ENCODE measurements at places on chromosomes 4 and X. TPM values are rescaled to one million over a fixed set of nuclear protein-coding genes. Genes with fewer than 3 reads are reported as not detected.

GRCh38 chrX:55767100-55767499, 49.6 kb downstream of the RRAGB start:
- DNase-seq = no peak

- DNase-seq = no peak
Observed at GRCh38 chr4:40375620-40376019, 40.5 kb downstream of the CHRNA9 start.

Gene CDKN2AIP
- 46.6 TPM for total RNA-seq

- DNase-seq = no peak
Observed at GRCh38 chr4:181007751-181008150, 1235.5 kb upstream of the TENM3 start.

DNA sequence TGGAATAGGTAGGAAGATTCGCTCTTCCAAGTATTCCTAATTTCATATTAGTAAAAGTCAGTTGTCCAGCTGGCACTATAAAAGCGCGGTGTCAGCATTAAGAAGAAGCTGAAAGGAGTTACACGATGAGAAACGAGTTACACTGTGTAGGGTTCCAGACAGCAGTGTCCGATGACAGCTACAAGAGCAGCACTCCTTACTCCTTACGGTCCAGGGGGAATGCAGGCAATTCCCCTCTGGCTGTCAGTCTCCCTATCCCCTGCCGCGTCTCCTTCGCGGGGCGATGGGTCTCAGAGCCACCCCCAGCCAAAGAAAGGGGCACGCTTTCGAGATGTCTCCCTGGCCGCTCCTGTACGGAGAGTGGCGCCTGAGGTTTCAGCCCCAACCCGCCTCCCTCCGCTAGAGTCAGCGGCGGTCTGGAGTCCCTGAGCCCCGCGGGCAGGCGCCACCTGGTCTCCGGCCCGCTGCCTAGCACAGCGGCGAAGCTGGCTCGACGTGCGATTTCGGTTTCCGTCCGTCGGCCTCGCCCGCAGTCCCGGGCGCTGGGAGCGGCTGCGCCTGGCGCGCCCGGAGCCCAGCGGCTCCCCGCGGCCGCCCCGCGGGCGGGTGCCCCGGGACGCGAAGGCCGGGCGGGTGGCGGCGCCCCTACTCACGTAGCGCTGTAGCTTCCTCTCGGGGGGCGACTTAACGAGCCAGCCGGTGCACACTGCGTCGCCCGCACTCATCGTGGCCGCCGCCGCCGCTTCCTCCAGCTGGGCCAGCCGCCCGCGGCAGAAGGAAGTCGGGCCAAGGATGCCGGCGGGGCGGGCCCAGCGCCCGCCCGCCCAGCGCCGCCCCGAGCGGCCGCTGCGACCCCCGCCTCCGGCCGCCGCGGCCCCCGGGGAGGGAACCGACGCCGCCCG, at the start of gene GAB3:
Gene GAB3, minus strand, starts transcription at position 777 of the 902 bp plus-strand sequence. Its CDS starts 52 bp downstream, at position 725.
- DNase-seq = peak; percentile 21

GRCh38 chrX:2848871-2849301, 20.2 kb downstream of the GYG2 start:
- no peak for DNase-seq

Gene IQCM
- not detected for total RNA-seq

- no peak for DNase-seq
Observed at GRCh38 chr4:39102297-39102696, 40.3 kb downstream of the KLHL5 start.

DNA sequence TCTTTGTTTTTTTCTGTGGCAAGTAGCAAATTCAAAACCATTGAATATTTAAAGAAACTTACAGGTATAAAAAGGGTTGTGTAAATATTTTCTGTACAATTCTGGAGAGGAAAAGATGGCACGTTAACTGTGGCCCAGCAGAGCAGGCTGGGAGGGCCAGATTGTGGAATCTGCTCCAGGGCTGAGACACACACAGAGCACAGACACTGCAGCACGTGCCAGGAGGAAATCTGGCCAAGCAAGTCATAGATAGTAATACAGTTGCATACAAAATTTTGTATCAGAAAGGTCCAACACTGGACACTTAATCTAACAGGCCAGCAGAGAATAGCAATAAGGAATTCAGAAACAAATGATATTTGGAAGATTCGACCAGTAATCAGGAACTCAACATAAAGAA, 763.7 kb downstream of the PDHA2 start:
- DNase-seq = no peak

Gene TCP11X2
- total RNA-seq = not detected

DNA sequence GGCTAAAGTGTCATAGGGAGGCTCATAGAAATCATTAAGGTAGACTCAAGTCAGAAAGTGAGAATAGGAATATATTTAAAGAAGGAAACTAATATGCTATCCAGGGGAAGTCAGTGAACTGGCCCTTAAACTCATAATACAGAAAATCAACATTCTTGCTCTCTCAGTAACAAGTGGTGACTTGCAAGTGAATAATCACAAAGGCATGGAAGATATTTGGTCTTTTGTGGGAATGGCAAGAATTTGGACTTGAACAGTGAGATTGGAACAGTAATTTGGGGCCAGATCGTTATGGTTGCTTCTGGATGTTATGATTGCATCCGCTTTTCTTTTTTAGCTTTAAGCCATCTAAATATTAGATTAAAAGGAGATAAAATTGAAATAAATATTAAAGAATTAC, 103.8 kb downstream of the TBC1D19 start:
- no peak for DNase-seq

DNA sequence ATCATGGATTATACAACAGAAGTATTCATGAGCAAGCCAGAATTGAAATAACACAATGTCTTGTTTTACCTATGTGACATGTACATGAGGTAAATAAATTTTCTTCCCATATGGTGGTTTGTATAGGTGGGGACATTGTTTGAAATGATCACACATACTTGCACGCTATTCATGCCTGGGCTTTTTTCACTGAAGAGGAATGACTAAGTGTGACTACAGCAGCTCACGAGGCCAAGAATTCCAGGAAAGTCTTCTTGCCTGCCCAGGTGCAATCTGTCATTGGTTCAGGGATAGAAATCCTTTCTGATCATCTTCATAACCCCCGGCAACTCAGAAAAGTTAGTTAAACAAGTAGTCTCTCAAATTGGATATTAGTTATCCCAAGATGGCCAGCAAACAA, 36.3 kb upstream of the AREG start:
- DNase-seq = no peak

Gene RENBP
- 23.5 TPM for total RNA-seq

- no peak for DNase-seq
Observed at GRCh38 chr4:30720661-30721184, 554 bp downstream of the PCDH7 start.

Gene SULT1B1
- total RNA-seq = 10.0 TPM

Gene TMPRSS11B
- not detected for total RNA-seq

DNA sequence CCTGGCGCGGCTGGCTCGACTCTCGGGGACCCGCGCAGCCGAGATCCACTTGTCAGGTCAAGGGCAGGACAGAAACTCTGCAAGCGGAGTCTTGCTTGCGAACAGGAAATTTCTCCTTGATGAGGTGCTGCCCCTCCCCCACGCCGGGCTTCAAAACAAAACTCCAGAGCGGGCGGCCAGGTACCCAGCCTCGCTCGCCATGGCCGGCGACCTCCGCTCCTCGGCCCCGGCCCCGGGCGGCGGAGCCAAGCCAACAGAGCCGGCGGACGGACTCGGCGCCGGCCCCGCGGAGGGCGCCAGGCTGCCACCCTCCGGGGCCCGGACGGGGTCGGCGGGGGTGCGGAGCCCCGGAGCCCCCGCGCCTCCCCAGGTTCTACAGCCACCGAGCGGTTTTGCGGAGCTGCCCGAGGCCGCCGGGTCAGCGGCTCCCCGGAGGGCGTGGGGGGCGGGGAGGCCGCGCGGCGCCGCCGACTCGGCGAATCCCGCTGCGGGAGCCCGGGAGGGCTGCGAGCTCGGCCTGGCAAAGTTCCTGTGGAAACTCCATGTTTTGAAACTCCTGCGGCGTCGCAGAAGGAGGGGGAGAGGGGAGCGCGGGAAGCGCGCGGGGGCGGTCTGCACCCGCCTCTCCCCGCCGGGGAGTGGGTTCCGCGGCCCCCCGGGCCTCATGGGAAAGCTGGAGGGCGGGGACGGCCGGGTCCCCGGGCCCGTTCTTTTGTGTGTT, 11.7 kb upstream of the BCOR start:
- no peak for DNase-seq

DNA sequence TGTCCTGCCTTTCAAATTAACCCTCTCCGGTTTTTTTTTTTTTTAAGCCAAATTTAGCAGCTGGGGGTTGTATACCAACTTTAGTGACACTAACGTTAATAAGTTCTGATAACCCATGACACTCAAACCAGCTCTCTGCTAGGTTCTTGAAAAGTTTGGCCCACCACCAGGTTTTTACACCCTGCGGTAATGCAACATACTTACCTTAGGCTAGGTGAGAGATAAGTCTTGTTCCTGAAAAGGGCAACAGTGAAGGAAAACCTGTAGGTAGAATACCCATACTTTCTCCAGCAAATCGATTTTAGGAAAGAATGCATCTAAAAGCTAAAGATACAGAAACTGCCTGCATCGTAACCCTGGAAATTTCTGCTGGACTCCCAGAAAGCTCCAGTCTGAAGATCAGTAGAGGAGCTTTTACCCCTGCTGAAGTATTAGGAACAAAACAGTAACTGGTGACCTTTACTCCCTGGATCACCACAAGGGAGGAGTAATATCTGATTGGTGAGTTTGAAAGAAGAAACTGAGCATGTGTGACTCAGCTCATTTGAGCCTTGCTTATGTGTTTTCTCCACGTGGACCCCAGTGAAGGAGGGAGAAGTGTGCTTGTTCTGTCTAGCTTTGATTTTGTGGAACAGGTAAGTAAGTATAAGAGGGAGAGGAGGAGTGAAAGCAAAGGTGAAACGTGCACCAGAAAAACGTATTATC, 34.4 kb upstream of the COX18 start:
- DNase-seq = no peak

Gene MAGEB1
- not detected for total RNA-seq

DNA sequence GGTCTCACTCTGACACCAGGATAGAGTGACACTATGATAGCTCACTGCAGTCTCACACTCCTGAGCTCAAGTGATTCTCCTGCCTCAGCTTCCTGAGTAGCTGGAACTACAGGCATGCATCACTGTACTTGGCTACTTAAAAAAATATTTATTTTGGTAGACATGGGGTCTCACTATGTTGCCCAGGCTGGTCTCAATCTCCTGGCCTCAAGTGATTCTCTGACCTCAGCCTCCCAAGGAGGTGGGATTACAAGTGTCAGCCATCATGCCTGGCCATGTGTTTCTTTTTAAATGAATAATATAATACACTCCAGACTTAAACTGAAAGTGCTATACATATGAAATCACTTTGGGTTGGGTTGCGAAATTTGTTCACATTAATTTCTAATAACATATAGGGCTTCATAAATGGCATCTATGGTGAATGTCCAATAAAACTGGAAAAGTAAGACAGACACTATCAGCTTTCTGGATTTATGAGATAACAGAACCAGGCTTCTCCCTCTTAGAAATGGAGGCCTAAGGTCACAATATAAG, 48.0 kb downstream of the SEC24D start:
- DNase-seq = no peak

GRCh38 chr4:185470501-185471195, 885 bp downstream of the CCDC110 start:
- peak; percentile 34 for DNase-seq

DNA sequence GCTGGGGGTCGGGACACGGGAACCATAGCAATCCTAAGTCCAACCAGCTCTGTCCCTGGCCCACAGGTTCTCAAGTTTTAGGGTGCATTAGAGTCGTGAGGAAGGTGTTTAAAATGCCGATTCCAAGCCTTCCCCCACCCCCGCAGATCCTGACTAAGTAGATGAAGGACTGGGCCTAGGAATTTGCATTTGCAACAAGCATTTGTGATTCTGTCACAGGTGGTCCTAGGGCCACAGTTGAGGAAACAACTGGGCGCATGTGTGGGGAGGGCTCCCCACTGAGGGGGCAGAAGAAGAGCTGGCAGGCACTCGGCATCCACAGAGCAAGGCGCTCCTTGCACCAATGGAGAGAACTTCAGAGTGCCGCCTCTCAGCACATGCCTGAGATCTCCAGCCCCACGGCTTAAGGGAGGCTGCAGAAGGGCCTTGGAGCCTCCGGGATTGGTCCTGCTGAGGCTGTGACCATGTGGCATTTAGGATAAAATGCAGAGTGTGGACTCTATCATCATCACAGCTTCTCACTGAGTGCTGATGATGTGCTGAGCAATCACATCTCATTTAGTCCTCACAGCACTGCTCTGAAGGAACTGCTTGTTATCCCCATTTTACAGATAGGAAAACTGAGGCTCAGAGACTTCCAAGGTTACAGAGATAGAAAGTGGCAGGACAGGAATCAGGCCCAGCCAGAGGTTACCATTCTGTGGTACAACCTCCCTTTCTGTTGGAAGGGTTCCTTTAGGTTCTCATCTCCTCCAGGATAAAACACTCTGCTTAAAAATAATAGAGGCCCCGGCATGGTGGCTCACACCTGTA, 16.7 kb downstream of the SEL1L3 start:
- no peak for DNase-seq

Gene VEGFD
- not detected for total RNA-seq

DNA sequence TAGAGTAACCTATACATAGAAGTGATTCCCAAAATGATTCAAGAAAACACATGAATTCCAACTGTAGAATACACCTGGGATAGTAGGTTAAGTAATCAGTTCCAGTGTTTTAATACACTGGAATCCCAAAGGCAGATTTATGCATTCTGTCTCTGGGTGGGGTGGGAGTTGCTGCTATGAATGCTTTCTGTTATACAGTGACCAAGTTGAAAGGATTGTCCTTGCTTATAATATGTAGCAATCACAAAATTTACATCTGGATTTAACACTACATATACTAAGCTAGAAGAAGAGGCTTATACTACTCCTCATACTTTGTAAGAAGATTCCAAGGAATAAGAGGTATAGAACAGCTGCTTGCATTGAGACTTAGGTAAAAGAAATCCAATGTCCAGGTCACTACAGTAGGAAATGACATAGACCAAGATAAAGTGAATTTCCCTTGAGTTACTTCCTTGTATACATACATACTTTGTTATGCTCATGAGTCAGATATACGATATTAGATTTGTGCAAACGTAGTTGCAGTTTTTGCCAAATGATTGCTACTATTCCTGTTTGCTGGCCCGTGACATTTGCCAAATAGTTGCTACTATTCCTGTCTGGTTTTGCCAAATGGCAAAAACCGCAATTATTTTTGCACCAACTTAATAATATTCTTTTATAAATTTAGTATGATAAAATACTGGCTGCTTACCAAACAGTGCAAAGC, 210.5 kb upstream of the DIAPH2 start:
- DNase-seq = no peak

Gene KDR
- 0.10 TPM for total RNA-seq

DNA sequence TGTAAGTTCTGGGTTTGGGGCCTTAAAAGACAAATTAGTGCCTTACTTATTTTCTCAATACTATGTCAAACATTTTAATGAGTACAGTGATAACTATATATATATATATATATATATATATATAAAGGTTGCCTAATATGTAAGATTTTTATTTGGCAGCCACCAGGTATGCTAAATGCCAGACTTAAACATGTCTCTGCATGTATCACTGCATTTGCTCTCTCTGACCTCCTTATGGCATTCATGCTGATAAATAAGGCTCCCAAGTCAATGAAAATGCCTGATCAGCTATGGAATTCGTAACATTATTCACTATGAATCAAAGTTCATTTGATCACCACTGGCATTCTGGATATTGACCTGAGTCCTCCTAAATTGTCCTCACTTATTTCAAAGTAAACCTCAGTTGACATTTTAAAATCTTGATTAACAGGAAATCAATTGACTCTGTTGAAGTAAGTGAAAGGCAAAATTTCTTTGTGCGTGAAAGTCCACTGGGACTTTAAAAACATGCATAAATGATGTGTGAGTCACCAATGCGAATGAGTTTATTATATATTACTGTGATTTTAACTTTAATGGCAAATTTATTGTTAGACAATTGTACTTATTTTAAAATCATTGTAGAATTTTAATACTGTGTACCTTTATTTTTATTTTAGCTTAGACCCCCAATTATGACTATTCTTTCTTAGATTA, 29.2 kb upstream of the AREG start:
- no peak for DNase-seq

Gene CXCL1
- total RNA-seq = not detected
